ENCODE measurements at places on chromosomes 11 and 22.

- DNase-seq: no peak
Measured at GRCh38 chr11:117219001-117219400, 12.9 kb downstream of the PCSK7 start.

GRCh38 chr22:49209452-49210195, 618.0 kb downstream of the BRD1 start:
- peak; percentile 32 for DNase-seq

DNA sequence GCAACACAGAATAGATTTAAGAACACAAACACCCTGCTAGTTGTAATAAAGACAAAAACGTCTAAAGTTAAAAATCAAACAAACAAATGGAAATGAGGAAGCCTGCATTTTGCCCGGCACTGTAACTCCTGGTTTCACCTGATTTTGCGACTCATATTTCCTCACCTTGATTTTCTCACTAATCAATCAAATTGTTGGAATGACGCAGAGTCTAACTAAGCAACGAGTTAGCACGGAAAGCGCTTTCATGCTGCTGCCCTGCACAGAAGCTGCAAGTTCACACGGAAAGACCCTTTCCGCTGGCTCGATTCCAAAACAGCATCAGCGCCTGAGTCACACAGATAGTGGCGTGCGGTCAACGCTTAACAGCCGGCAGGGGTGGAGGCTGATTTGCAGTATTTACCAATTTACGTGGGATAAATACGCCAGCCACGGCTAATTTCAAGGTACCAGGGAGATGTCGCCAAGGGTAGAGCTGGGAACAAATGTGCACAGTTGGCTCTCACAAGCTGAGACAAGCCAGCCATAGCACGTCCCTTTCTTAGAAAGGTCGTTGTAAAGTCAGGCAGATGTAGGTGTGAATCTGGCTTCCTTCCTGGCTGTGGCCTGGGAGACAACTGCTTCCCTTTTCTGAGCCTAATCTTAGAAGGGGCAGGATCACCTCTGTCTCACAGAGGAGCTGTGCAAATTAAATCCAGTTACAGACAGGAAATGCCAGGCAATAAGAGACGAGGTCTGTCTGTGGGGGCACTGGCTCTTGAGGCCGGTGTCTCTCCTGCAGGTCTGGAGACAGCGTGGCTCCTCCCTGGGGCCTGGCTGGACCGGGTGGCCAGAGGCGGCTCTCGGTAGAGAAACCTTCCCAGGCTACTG, 76.9 kb upstream of the TTLL12 start:
- peak; percentile 85 for DNase-seq

DNA sequence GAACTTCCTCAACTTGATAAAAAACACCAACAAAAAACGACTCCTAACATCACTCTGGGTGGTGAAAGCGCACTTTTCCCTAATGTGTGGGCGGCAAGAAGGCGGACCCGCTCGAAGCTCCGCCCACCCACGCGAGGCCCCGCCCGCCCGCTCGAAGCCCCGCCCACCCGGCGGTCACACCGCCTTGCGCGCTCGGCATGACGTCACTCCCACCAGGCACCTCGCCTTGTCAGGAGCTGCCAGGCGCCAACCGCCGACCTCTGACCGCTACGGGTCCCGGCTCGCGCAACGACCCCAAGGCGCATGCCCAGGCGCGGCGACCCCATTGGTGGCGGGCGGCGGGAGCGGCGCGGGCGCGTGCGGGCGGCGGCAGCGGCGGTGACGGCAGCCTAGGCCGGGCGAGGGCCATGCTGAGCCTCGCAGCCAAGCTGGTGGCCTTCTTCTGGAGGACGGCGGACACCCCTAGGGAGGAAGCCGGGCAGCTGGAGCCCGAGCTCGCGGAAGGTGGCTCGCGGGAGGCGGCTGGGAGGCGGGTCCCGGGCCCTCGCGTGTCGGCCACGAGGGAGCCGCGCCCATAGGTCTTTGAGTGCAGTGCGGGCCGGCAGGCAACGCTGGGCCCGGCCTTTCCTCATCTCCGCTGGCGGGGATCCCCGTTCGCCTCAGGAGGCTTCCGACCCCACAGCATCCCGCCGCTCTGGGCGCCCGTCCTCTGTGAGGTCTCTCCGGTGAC, at the start of gene MOV10L1:
Gene MOV10L1, plus strand, starts transcription at position 325 of the 730 bp plus-strand sequence. Its CDS starts 83 bp downstream, at position 408.
- DNase-seq: peak; percentile 49

DNA sequence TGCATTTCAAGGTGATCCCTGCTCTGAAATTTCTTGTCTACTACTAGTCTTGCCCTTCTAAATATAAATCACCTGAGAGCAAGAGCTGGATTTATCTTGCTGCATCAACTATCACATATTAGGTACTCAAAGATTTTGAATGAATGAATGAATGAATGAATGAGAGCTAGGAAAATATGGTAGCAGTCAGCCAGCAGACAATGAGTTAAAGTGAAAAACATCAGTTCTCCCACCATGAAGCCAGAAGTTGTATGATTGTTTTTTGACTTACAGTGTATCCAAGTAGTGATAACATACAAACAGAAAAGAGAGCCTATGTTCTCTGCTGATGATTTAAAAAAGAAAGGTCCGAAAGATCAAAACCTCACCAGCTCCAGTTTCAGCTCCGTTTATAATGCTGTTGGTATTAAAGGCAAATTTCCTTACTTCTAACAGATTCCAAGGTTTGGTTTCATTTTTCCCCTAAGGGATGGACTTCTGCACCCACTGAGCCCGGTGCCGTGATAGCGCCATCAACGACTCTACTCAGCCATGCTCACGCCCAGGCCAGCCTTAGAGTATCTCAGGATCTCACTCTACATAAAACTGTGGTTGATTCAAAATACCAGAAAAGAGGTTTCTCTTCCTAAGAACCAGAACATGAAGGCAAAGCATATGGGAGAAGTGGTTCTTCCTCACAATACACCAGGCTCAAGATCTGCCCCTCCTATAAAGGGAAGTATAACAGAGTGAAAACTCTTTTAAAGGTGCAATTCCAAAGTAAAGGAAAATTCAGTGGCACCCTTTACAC, 92.0 kb downstream of the SGSM3 start:
- no peak for DNase-seq

- DNase-seq: peak; percentile 86
Measured at GRCh38 chr11:111765984-111766833, at the start of gene PPP2R1B. TSS of gene PPP2R1B (minus strand) at chr11:111766389. CDS start at chr11:111766361, 28 bp downstream.

DNA sequence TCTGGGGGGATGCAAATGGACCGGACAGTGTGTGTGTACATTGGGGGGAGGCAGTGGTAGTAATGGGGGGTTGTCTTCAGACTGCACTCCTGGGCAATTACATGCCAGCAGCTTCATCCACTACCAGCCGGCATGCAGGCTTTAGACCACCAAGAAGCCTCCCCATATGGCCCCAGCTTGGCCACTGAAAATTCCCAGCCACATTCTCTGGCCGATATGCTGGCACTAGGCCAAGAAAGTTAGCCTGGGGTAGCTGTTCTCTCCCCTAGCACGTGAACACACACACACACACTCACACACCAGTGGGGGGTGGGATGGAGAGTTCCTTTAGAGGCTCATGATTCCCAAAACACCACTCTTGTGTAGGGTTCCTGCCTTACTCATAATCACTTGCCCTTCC, 3.6 kb upstream of the ROBO3 start:
- DNase-seq: no peak

DNA sequence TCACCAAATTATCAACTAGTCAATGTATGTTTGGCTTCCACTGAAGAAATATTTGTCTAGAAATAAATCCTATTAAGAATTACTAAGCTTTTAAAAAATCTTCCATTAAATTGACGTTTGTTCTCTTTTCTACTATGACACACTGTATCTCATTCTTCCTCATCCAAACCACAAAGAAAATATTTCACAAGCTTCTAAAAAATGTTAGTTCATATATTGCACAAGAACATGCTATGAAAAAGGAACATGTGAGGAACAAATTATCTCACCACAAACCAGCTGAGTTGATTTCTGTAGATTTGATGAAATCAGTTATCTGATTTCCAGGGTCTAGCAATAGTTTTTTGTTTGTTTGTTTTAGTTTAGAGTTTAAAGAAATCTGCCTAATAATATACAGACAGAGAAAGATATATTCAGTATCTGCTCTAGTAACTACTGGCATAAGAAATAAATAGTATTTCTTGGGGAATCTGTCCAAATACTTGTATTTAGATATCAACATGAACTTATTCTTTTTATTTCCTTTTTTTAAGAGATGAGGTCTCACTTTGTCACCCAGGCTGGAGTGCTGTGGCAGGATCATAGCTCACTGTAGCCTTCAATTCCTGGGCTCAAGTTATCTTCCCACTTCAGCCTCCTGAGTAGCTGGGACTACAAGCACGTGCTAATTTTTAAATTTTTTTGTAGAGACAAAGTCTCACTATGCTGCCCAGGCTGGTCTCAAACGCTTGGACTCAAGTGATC, 161.7 kb downstream of the ATG16L2 start:
- peak; percentile 60 for DNase-seq

DNA sequence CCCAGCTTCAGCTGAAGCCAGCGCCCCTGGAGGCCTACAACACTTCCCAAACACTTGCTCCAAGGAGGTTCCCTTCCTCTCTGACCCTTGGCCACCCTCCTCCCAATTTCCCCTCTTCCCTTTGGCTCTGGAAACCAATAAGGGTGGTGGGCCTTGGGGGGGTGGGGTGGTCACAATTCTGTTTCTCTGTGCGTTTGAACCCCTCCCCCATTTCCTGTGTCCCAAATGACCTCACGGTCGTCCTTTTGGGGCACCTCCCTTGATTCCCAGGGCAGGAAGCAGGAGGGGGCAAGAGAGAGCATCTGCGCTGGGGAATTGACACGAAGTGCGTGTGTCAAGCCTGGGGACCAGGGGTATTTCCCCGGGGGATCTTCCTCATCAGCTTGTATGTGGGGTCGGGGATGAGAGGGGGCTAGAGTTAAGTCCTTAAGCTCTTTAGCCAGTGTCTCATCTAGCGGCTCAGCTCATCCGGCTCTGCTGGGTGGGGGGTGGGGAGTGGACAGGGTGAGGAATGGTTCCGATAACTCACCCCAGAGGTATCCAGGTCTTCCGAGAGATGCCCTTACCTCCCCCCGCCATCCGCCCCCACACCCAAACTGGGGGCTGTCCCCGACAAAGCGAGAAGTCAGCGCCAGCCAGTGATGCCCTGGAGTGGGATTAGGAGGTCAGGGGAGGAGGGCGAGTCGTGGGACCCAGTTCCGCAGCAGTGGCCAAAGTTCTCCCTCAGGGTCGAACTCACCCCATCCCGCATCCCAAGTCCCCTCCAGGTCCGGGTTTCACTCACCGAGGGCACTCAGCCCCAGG, 587 bp downstream of the ESAM start:
- peak; percentile 19 for DNase-seq

- peak; percentile 85 for DNase-seq
Measured at GRCh38 chr11:76208438-76209374, 2.4 kb upstream of the WNT11 start.

DNA sequence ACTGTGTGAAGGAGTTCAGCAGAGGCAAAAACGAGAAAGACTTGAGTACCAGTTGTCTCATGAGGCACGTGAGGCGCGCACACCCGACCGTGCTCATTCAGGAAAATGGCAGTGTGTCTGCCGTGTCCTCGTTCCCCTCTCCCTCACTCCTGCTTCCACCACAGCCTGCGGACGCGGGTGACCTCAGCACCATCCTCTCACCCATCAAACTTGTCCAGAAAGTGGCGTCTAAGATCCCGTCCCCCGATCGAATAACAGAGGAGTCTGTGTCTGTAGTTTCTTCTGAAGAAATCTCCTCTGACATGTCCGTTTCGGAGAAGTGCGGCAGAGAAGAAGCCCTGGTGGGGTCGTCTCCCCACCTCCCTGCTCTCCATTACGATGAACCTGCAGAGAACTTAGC, 30.4 kb downstream of the ZBED4 start:
- no peak for DNase-seq

GRCh38 chr11:17263769-17264168, 12.8 kb upstream of the NUCB2 start:
- no peak for DNase-seq

- DNase-seq: no peak
Measured at GRCh38 chr22:42805998-42806830, 50.9 kb downstream of the ARFGAP3 start.

DNA sequence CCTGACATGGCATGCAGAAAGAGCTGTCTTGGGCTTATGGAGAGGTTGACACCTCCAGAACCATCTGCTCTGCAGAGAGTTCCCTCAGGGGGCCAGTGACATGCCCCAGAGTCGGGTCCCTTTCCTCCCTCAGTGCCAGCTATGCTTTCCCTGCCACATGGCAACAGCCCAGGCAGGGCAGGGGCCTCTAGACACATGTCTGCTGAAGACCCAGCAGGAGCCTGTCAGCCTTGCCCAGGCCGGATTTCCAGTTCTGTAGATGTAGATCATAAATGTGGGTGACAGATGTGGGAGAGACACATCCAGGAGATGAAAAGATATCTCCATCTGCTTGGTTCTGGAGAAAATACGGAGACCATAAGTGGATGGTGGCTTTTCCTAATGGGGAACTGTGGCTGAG, 25.5 kb downstream of the NAV2 start:
- no peak for DNase-seq

- DNase-seq: peak; percentile 25
Measured at GRCh38 chr11:121323046-121323607, 30.6 kb downstream of the SC5D start.

- DNase-seq: no peak
Measured at GRCh38 chr11:104995001-104995408, 26.6 kb upstream of the CASP4 start.

- DNase-seq: no peak
Measured at GRCh38 chr22:44067033-44067432, 42.9 kb downstream of the PARVB start.

GRCh38 chr11:12143461-12144258, 33.3 kb downstream of the MICAL2 start:
- no peak for DNase-seq

GRCh38 chr11:30893318-30893717, 307.2 kb upstream of the MPPED2 start:
- no peak for DNase-seq

DNA sequence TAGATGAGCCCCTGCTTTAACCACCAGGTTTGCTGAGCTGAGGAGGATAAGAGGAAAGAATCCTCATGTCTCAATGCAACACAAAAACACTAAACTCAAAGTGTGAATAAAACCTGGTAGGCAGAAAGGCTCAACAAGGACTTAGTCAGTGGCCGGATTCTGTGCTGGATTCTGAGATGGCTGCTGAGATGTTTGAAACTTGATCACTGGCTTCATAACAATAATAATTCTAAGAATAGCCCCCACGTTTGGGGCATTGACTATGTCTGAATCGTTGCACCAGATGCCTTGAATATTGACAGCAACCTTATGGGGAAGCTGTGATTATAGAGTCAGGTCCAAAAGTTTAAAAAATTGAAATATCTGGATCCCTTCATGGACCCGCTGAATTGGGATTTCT, 4.6 kb downstream of the DKK3 start:
- DNase-seq: no peak

Data from muscle of leg (tissue), 16 donors.